Chondrocyte (in vitro differentiated cells): ENCODE measurements at places on chromosomes 1 and 21.

- H3K27me3 ChIP-seq: no peaks in the 10 kb centered on the region
- H3K4me1 ChIP-seq: peaks cover 62% of the 10 kb centered on the region
Measured at GRCh38 chr1:17013491-17014320, 2.0 kb upstream of the ATP13A2 start.

GRCh38 chr1:156813750-156814570 lies 2.7 kb downstream of the SH2D2A start:
- H3K27me3 ChIP-seq: peaks cover 15% of the 10 kb centered on the region
- DNase-seq: no peak
- no peaks in the 10 kb centered on the region for H3K36me3 ChIP-seq
- H3K4me1 ChIP-seq: peaks cover 21% of the 10 kb centered on the region
- H3K4me3 ChIP-seq: peak overlapping the region; percentile 49

GRCh38 chr1:87064986-87065385 lies 150.6 kb downstream of the HS2ST1 start:
- H3K36me3 ChIP-seq: peaks cover 2% of the 10 kb centered on the region
- no peak overlapping the region for H3K27ac ChIP-seq
- H3K27me3 ChIP-seq: no peaks in the 10 kb centered on the region
- no peak overlapping the region for H3K4me3 ChIP-seq

- no peaks in the 10 kb centered on the region for H3K27me3 ChIP-seq
- H3K4me1 ChIP-seq: peaks cover 21% of the 10 kb centered on the region
- H3K4me3 ChIP-seq: peak overlapping the region; percentile 91
Measured at GRCh38 chr1:45583264-45583665, 576 bp upstream of the NASP start.

DNA sequence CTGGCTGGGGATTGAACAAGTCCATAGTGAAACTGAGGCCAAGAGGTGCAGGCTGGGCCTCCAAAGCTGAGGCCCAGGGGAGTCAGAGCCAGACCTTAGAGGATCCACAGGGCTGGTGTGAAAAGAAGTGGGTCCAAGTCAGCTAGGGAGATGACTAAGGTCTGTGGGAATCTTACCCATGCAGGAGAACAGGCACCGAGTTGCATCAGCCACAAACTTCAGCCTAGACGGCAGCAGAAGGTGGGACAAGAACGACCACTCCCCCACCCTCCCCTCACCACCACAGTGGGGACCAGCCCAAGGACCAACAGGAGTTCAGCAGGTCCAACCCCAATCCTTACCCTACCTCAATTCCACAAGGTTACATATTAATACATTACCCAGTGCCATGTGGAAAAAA lies 282.3 kb downstream of the TTLL7 start:
- no peaks in the 10 kb centered on the region for H3K36me3 ChIP-seq
- H3K4me1 ChIP-seq: no peaks in the 10 kb centered on the region
- no peaks in the 10 kb centered on the region for H3K27me3 ChIP-seq
- no peak for DNase-seq

DNA sequence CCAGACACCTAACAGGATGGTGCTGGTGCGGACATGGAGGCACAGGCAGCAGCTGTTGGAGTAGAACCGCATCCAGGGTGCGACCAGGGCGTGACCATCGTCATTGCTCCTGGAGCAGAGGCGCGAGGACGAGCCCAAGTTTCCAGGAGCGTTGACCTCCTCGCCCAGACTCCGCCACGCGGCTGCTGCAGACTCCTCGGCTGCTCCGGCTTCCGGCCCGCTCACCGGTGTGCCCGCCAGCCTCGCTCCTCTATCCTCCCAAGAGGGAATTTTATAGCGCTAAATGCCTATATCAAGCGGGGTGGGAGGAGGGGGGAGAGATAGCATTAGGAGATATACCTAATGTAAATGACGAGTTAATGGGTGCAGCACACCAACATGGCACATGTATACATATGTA lies 5.3 kb upstream of the S100A12 start:
- no peak for DNase-seq
- no peak overlapping the region for H3K4me3 ChIP-seq
- peaks cover 8% of the 10 kb centered on the region for H3K27me3 ChIP-seq
- no peak overlapping the region for H3K27ac ChIP-seq

DNA sequence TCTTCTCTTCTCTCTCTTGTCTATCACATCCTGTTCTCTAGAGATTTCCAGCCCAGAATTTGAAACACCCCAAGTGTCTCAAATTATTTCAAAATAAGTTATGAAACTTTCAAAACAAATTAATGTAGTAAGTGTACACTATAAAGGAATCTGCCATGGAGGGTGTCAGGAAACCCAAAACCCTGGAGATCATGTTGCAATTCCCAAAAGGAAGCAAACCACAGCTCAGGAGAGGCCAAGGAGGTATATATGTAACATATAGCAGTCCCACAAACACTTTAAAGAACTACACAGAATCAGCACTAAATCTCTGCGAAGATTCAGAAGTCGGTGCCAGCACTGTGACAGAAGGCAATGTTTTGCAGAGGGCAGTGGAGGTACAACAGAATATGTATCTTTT lies 26.6 kb downstream of the PTPN14 start:
- no peak overlapping the region for H3K4me3 ChIP-seq
- DNase-seq: no peak
- no peaks in the 10 kb centered on the region for H3K27me3 ChIP-seq
- H3K4me1 ChIP-seq: peaks cover 74% of the 10 kb centered on the region
